ENCODE measurements at places on chromosomes 4 and X. TPM values are rescaled to one million over a fixed set of nuclear protein-coding genes. Genes with fewer than 3 reads are reported as not detected.

Gene USP17L20
- not detected for total RNA-seq

Gene ADRA2C
- 2.6 TPM for total RNA-seq

Gene RS1
- total RNA-seq: not detected

GRCh38 chr4:163565226-163566135 is 71.0 kb downstream of the TMA16 start:
- DNase-seq: no peak
- H3K4me3 ChIP-seq: no peak overlapping the region
- H3K27ac ChIP-seq: no peak overlapping the region

GRCh38 chr4:110152386-110152785 is 46.0 kb downstream of the ELOVL6 start:
- no peak overlapping the region for H3K27ac ChIP-seq
- no peaks in the 10 kb centered on the region for H3K36me3 ChIP-seq
- DNase-seq: no peak
- H3K27me3 ChIP-seq: no peaks in the 10 kb centered on the region

- H3K27ac ChIP-seq: no peak overlapping the region
- H3K4me1 ChIP-seq: no peaks in the 10 kb centered on the region
- H3K27me3 ChIP-seq: no peaks in the 10 kb centered on the region
- no peak overlapping the region for H3K4me3 ChIP-seq
- H3K36me3 ChIP-seq: no peaks in the 10 kb centered on the region
Measured at GRCh38 chr4:15130441-15130840, 128.2 kb downstream of the CPEB2 start.

DNA sequence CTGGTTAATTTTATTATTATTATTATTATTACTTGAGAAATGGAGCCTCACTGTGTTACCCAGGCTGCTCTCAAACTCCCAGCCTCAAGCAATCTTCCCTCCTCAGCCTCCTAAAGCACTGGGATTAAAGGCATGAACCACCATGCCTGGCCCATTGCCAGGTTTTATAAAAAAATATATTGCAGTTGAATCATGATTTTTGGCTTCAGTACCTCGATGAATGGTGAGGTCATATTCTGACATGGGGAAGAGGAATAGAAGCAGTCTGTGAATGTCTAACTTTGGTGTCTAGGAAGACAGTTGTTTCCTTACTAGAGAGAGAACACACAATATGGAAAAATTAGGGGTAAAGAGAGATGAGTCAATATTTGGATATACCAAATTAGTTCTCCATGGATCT is 32.0 kb downstream of the CCSER1 start:
- H3K27me3 ChIP-seq: no peaks in the 10 kb centered on the region
- H3K4me3 ChIP-seq: no peak overlapping the region
- H3K36me3 ChIP-seq: no peaks in the 10 kb centered on the region
- no peak for DNase-seq
- no peaks in the 10 kb centered on the region for H3K4me1 ChIP-seq

- H3K4me1 ChIP-seq: no peaks in the 10 kb centered on the region
- no peak overlapping the region for H3K4me3 ChIP-seq
- H3K36me3 ChIP-seq: no peaks in the 10 kb centered on the region
- no peak overlapping the region for H3K27ac ChIP-seq
Measured at GRCh38 chr4:142407596-142407995, 438.5 kb downstream of the INPP4B start.

- no peak for DNase-seq
- no peaks in the 10 kb centered on the region for H3K36me3 ChIP-seq
- H3K27me3 ChIP-seq: no peaks in the 10 kb centered on the region
- no peaks in the 10 kb centered on the region for H3K4me1 ChIP-seq
Measured at GRCh38 chrX:44343412-44344141, at the start of gene EFHC2. TSS of gene EFHC2 (minus strand) at chrX:44343672. CDS start at chrX:44343588, 84 bp downstream.

DNA sequence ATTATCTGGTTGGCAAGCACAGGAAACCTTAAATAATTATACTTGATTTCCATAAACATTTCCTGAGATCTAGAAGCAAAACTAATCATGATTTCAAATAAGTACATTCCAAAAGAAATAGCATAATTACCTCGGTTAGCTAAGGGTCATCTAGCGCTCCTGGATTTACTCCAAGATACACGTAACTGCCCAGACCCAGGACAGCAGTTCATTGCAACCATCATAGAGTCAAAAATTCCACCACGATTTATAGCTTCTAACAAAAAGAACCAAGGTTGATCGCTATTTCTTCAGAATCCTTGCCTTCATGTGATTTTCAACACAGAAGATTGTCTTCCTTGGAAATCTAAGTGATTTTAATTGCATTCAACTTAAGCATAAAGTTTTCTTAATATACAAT is 1235.5 kb upstream of the TENM3 start:
- H3K27me3 ChIP-seq: no peaks in the 10 kb centered on the region
- H3K27ac ChIP-seq: no peak overlapping the region
- no peaks in the 10 kb centered on the region for H3K4me1 ChIP-seq
- no peak overlapping the region for H3K4me3 ChIP-seq

- H3K4me3 ChIP-seq: no peak overlapping the region
- no peaks in the 10 kb centered on the region for H3K4me1 ChIP-seq
Measured at GRCh38 chrX:154597221-154597620, 12.3 kb downstream of the CTAG1A start.
